ENCODE measurements at places on chromosomes 4 and X.
A peak's percentile ranks its signal among the peaks of the same experiment; 100 is the strongest.

DNA sequence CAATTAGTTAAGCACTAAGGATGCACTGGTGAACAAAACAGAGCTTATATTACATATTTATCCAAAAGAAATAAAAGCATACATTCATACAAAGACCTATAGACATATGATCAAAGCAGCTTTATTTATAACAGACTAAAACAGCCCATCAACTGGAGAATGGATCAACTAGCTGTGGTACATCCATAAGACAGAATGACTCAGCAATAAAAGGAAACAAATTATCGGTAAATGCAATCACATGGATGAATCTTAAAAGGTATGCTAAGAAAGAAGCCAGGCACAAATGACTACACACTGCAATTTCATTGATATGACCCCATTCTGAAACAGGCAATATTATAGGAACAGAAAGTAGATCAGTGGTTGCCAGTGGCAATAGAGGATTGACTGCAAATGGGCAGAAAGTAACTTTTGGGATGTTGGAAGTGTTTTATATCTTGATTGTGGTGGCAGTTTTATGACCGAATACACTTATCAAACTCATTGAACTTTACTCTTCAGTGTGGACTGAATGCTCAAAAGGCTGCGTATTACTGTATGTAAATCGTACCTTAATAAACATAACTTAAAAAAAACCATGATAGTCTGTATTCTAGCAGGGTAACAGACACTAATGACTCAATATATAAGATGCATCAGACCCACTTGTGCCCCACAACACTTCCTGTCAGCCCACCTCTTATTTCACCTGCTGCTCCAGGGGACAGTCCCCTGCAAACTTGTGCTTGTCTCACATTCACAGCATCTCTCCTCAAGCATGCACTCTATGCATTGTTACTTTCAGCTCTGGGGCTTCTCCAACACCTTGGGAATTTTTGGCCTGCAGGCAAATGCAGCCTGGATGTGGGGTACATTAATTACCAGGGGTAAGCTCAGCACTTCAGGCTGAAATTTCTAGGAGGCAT is 59.1 kb downstream of the MID1IP1 start:
- DNase-seq = peak; percentile 9

- DNase-seq = no peak
Measured at GRCh38 chrX:153505361-153505760, 10.6 kb downstream of the BGN start.

DNA sequence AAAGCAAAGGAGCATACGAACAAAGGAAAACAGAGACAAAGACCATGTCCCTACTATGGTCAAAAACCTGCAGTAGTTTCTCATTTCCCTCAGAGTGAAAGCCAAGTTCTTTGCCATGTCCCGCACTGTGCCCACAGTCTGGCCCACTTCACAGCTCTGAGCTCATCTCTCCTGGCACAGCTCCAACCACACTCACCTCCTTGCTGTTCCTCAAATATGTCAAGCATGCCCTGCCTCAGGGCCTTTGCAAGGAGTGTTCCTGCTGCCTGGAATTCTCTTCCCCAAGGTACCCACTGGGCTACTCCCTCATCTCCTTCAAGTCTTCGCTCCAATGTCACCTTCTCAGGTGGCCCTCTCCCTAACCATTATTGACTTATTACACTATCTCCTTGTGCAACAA is 72.1 kb downstream of the COX18 start:
- no peak for DNase-seq

GRCh38 chrX:154486052-154486395 is 391 bp downstream of the UBL4A start:
- DNase-seq = peak; percentile 27

Data from stimulated activated CD4-positive, alpha-beta T cell treated with anti-CD3 and anti-CD28 coated beads, Interleukin-2, amount 100 ng/mL, for 24 hours (primary cell).